ENCODE measurements at places on chromosomes 1 and 21.

- DNase-seq, result no peak
These were observed 5.8 kb downstream of the PAFAH2 start for GRCh38 chr1:25991937-25992688.

DNA sequence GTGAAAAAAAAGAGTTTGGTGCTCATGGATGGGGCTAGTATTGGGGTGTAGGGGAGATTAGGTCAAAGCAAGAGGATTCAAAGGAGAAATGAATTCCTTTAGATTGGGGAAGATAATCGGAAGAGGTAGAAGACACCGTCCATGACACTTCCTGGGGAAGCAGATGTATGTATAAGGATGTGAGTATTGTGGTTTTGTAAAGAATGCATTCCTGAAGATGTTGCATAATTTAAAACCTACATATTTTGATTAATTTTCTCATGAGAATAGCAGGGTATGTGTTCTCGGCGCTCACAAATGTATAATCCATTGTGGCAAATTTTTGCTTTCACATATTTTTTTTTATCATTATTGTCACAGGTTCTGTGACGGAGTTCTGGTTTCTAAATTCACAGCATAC lies 5.5 kb upstream of the LGALS8 start:
- DNase-seq, result no peak

GRCh38 chr1:194161591-194161990 lies 975.2 kb upstream of the B3GALT2 start:
- DNase-seq, result no peak

DNA sequence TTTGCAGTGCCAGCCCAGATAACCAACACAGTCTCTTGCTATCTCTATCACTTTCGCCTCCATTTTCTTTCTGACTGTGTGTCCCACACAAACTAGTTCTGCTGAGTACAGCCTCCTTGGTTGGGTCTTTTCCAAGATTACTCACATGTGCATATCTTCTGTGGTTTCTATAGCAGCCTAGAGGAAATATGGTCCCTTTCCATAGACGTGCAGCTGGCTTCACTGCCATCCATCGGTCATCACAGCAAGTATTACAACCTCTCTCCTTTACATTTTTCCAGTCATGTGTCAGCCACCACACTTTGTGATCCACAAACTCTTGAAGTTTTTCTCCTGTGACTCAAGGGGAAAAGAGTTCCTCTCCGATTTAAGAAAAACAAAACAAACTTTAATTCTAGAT lies 893.4 kb upstream of the ADGRL4 start:
- no peak for DNase-seq

DNA sequence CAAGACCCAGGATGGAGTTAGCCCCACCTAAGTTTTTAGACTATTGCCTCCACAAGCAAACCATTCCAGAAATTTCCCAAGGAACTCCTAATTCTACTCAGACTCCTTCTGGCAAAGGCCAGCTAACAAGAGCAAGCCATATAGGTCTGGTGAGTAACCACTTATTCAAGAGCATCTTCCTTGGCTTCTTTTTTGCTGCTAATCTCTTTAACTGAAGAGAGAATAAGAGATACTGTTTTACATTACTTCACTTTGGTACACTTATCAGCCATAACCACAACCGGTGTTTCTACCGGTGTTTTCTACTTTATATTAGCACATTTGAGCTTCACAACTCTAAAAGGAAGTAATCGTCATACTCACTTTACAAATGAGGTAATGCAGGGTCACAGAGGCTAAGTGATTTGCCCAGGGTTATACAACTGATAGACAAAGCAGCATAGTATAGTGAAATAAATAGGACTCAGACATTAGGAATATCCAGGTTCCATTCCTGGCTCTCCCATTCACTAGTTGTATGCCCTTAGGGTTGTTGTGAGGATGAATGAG lies 1.7 kb upstream of the EPS15 start:
- DNase-seq, result no peak

DNA sequence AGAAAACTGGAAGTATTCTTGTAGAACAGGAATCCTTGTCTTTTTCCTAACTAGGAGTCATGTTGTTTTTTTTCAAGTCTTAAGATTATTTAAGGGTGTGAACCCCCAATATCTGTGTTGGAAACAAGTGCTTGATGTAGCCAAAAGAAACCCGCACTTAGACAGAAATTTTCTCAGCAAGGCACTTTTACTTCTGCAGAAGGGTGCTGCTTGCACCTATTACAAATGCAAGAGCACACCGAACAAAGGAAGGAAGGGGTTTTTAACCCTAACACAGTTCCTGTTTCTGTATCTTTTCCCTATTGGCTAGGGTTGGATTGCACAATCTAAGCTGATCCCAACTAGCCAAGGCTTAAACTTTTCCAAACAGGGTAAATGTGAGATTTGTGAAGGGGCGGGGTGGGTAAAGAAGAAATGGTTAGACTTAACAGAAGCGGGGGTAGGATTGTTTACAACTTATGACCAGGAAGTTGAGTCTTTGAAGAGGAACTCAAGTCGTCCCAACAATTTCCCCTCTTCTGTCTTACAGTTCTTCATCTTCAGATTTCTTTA lies 75.1 kb downstream of the ZFYVE9 start:
- no peak for DNase-seq

GRCh38 chr1:29876902-29877301 lies 640.6 kb downstream of the PTPRU start:
- DNase-seq, result no peak

- no peak for DNase-seq
These were observed 42.7 kb upstream of the SELENON start for GRCh38 chr1:25757151-25757845.

DNA sequence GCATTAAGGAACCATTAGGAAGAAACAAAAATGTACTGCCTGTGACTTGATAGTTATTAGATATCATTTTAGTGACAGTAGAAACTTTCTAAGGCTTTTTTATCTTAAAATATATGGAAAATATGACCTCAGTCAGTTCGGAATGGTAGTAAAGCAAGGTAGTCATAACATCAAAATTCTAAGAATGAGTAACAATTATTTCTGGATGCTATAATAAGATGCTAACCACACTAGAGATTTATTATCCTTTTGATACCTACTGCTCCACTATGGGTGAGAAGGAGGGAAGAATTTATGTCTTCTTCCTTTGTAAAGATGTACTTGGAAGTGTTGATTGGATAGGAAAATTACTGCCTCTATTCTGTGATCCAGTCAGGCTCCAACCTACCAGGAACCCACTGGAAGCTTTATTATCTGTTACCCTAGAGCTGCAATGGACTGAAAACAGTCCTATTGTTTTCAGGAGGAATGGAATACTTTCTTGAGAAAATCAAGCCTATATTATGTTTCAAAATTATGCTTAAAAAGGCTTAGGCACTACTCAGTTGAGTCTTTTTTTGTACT lies 8.8 kb downstream of the FMN2 start:
- no peak for DNase-seq

- peak; percentile 30 for DNase-seq
These were observed 36.4 kb downstream of the ZNF697 start for GRCh38 chr1:119611701-119612113.

DNA sequence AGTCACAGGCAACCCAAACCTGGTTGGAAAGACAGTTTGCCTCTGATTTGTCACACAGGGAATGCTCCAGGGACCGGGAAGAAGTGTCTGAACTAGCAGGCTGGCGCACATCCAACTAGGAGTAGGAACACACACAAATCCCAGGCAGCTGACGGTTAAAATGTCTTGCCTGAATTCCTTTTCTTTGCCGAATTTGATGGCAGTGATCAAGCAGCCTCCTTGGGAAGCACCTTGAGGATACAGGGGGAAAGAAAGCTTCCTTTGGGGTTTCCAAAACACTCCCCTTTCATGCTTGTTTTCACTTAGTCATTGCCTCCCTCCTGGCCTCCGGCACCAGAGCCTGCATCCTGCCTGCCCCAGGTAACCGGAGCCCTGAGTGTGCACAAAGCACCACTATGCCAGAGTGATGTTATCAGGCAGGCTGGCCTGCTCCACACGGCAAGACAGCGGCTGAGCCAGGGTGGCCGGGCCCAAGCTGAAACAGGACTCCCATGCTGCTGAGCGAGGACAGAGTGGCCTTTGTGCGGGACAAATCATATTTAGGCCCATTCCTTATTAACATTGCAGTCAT lies 193.8 kb downstream of the LMX1A start:
- DNase-seq, result no peak

DNA sequence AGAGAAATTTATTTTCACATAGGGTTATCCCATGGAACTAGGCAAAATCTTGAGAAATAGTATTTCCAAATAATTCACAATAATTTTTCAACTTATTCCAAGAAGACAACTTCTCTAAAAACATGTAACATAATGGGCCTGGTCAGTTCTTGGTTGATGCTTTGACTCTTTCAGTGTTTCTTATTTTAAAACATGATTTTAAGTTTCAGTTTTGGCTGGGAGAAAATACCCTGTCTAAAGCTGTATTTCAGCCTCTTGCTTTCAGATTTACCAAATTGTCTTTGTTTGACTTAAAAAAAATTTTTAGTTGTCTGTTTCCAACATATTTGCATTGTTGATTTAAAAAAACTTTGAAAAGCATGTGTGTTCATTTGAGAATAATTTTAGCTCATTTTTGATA lies 5.1 kb downstream of the OR2T4 start:
- no peak for DNase-seq

DNA sequence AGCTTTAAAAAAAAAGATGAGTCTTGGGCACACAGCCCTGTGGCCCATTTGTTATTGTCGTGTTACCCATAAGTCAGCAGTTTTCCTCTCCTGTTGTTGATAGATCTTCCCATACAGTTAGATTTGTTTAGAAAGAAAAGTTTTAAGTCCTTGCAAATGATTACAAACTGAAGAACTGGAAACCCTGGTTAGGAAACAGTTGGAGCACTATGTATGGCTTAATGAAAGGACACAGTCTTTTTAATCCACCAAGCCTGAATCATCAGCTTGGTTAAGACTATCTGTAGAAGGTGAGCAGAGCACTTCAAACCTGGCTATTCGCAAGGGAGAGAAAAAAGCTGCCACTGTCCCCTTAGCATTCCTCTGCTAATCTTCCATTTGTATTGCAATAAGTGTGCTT lies 241.0 kb downstream of the DISC1 start:
- no peak for DNase-seq

- peak; percentile 46 for DNase-seq
These were observed 21.9 kb downstream of the RD3 start for GRCh38 chr1:211469938-211470529.

DNA sequence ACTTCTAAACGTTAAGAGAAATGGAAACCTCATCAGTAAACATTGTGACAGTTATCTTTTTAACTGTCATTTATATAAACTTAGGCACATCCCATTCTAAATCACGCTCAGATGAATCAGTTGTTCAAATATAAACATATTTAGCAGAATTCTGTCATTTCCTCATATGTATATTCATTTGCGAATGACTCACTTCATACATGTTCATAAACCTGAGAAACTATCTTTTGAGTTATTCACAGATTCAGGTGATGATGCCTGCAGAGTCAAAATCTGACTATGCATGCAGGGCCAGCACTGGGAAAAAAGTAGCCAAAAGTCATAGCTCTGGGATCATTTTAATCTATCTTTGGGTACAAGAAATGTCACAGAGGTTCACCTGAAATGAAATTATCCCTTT lies 153.8 kb upstream of the PKN2 start:
- DNase-seq, result no peak

- no peak for DNase-seq
These were observed 54.7 kb downstream of the NDUFS5 start for GRCh38 chr1:39080831-39081270.

GRCh38 chr21:44429894-44430293 lies 25.4 kb upstream of the LRRC3 start:
- no peak for DNase-seq

GRCh38 chr1:227560393-227561173 lies 2.8 kb upstream of the ZNF678 start:
- DNase-seq, result no peak

- DNase-seq, result no peak
These were observed 106.1 kb upstream of the RUNX3 start for GRCh38 chr1:25036117-25036546.

- DNase-seq, result no peak
These were observed 532.3 kb upstream of the USP24 start for GRCh38 chr1:55747408-55747841.

GRCh38 chr1:21337454-21337927 lies 47.2 kb upstream of the ECE1 start:
- no peak for DNase-seq

- no peak for DNase-seq
These were observed 42.8 kb upstream of the KRTAP11-1 start for GRCh38 chr21:30924146-30924700.

GRCh38 chr1:24783713-24784112 lies 38.5 kb downstream of the CLIC4 start:
- DNase-seq, result no peak

DNA sequence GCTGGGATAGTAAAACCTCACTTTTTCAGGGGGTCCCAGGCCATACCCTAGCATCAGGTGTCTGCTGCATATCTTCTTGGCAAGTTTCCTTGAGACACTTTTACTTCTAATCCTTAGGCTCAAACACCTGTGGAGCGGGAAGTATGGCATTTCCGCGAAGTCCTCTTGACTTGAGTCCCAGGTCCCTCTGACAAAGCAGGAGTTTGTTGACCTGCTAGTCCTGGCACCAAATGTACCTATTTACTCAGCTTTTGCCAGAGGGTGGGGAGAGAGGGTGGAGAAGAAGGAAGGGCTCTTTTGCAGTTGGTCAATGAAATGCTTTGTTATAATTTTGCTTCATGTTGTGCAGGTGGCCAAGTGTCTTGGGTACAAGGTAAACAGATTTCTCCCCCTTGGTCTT lies 59.7 kb downstream of the CLIC6 start:
- no peak for DNase-seq

DNA sequence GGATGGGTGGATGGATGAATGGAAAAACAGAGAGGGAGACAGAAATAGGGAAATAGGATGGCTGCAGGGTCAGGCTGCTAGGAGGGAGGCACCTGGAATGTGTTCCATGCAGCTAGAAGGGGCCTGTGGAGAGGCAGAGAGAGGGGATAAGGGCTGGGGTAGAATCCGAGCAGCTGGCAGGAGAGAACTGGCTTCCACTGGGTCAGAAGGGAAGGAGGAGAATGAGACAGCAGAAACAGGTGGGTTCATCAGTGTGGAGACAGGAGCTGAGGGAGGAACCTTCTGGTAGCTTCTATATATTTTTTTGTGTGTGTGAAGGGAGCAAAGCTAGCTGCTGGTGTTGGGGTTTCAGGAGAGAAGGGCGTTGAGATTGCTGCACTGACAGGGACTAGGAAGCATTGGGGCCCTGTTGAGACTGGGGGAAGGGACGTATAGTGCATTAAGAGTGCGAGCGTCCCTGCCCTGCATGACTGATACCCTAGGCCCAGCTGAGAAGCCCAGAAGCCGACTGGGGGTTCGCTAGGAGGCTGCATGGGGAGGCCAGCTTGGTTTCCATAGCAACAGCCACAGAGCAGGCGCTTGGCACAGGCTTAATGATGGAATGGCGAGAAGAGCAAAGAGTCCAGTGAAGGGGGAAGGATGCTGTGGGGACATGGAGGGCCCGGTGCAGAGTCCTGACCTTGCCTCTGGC lies 14.8 kb upstream of the KIF21B start:
- no peak for DNase-seq

- no peak for DNase-seq
These were observed 171.7 kb downstream of the NFIA start for GRCh38 chr1:61253912-61254633.

DNA sequence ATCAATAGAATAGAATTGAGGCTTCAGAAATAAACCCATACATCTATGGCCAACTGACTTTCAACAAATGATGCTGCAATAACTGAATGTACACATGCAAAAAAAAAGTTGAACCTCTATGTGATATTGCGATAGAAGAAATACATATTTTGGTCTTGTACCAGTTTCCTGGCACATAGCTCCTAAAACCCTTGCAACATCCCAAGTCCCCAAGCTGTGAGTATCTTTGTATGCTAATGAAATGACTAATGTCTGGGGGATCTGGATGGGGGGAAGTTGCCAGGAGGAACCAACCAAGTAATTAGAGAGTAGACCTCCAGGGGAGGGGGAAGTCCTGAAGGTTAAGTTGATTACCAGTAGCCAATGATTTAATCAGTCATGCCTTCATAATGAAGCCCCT lies 24.4 kb downstream of the BLZF1 start:
- DNase-seq, result no peak
